ENCODE measurements at places on chromosomes 2 and 18. TPM values are rescaled to one million over a fixed set of nuclear protein-coding genes. Genes with fewer than 3 reads are reported as not detected.

The GAL3ST2 gene
- 0.22 TPM for total RNA-seq

DNA sequence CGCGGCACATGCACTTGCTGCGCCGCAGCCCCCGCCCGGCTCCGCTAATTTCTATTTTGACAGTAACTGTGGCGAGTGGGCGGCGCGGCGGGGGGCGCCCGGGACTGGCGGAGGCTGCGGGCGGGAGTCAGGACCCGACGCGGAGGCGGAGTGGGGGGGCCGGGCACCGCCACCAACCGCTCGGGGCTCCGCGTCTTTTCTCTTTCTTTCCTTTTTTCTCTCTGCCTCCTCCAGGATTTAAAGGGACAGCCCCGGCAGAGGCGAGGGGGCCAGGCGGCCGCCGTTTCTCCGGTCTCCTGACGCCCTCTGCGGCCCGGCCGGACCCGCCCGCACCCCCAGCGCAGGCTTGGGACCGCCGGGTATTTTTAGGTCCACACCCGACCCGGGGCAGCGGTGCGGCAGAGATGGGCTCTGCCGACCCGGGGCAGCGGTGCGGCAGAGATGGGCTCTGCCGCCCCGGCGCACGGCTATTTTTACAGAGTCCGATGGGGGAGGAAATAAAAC is 460 bp upstream of the ZBTB7C start:
- peak overlapping the region; percentile 60 for H3K4me3 ChIP-seq
- no peak for DNase-seq
- H3K4me1 ChIP-seq: peaks cover 8% of the 10 kb centered on the region
- no peaks in the 10 kb centered on the region for H3K36me3 ChIP-seq

DNA sequence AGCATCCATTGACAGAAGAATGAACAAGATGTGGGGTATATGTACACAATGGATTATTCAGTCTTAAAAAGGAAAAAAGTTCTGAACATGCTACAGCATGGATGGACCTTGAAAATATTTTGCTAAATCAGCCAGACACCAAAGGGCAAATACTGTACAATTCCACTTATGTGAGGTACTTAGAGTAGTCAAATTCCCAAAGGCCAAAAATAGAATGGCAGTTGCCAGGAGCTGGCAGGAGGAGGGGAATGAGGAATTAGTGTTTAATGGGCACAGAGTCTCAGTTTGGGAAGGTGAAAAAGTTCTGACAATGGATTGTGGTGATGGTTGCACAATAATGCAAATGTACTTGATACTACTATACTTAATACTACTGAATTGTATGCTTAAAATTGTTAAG is 193.2 kb downstream of the MBD2 start:
- H3K27ac ChIP-seq: no peak overlapping the region
- H3K4me3 ChIP-seq: no peak overlapping the region
- DNase-seq: no peak
- no peaks in the 10 kb centered on the region for H3K36me3 ChIP-seq
- H3K27me3 ChIP-seq: peaks cover 19% of the 10 kb centered on the region

DNA sequence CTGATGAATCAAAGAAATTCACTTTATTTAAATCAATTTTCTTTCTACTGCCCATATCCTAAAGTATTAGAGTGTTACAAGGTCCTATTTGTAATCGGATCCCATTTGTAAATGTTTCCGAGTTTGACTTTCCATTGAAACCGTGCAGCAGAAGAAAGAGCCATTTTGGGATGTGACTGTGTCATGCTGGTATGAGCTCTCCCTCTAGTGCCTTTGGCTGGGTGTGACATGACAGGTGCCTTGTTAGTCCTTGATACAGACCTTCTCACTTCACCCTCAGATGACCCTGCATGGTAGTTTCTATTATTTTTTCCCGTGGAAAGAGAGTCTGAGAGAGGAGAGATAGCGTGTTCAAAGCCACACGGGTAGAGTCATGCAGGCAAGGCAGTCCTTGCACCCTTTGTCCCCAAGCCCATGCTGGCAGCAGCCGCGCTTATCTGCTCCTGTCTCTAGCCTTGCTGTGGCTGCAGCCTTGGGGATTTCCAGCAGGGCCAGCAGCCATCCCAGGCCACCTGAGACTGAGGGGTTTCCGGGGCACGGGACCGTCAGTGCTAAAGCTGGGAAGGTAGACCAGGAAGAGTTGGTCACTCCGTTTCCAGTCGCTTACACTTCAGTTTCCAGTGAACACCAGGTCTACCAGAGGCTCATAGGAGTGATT is 21.4 kb downstream of the CHMP1B start:
- DNase-seq: no peak
- H3K27me3 ChIP-seq: no peaks in the 10 kb centered on the region
- peaks cover 3% of the 10 kb centered on the region for H3K36me3 ChIP-seq
- no peak overlapping the region for H3K4me3 ChIP-seq
- no peaks in the 10 kb centered on the region for H3K4me1 ChIP-seq

DNA sequence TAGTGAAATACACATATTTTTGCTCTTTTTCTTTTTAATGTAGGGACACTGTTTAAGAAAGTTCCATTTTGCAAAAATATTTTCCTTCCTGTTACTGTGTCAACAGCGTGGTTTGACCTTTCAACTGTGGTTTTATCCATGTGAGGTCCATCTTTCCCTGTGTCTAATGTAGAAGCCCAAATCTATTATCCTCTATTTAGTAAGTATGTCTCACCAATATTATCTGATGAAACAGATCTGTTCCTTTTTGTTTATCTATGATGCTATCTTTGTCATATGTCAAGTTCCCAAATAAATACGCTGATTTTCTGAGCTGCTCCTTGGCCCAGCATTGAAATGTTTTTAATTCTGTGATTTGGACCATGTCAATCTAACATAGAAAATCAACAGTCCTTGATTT is 3.5 kb upstream of the ARHGAP15 start:
- no peak for DNase-seq
- H3K27me3 ChIP-seq: no peaks in the 10 kb centered on the region
- peaks cover 21% of the 10 kb centered on the region for H3K4me1 ChIP-seq
- peak overlapping the region; percentile 56 for H3K4me3 ChIP-seq
- peaks cover 1% of the 10 kb centered on the region for H3K36me3 ChIP-seq

DNA sequence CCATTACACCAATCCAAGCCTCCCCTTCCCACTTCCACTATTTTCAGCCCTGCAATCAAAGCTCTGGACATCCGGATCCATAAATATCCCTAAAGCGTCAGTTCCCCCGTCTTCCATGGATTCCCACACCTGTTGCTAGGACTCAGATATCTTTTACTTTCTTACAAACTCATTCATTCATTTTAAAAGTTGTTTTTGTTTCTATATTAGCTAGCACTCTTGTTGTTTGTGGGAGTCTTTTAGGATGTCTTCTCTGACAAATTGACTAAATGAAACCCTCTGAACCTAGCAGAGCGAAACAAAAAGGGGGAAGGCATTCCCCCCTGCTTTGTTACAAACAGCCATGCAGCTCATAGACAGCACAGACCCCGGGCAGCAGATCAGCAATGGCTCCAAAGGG is 9.0 kb upstream of the NBAS start:
- no peak overlapping the region for H3K27ac ChIP-seq
- no peak overlapping the region for H3K4me3 ChIP-seq
- no peak for DNase-seq
- no peaks in the 10 kb centered on the region for H3K36me3 ChIP-seq
- peaks cover 9% of the 10 kb centered on the region for H3K27me3 ChIP-seq
- no peaks in the 10 kb centered on the region for H3K4me1 ChIP-seq

DNA sequence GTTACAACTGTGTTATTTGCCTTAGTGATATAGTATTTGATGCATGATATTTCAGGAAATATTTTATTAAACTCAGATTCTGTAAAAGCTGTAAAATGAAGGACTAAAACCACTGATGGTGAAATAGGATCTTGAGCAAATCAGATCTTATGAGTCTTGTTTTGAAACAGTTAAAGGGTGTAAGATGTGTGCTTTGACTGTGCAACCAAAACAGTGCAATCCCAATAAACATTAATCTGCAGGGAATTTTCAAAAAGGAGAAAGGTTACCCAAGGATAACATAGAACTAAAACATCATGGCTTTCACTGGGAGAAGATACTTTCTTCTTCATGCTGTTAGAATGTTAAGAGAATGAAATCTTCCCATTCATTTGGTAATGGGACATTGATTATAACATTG is 378.7 kb downstream of the PARD3B start:
- H3K36me3 ChIP-seq: peaks cover 7% of the 10 kb centered on the region
- H3K4me1 ChIP-seq: peaks cover 1% of the 10 kb centered on the region
- no peaks in the 10 kb centered on the region for H3K27me3 ChIP-seq
- H3K4me3 ChIP-seq: no peak overlapping the region
- DNase-seq: no peak

DNA sequence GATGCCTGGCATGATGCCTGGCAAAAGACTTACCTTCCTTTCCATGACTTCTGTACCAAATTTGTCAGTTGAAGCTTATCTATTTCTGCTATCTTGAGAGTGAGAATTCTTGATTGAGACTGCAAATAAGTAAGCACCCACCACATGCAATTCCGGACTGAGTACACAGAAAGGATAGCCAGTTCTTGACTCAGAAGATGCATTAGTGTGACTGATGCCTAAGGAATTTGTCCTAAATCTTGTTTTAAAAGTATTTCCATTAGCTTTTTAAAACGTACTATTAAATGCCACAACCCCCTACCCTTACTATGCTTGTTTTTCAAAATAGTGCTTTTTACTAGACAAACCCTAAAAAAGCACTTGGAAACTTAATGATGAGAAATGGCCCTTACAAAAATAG is 545 bp downstream of the MPP4 start:
- no peaks in the 10 kb centered on the region for H3K4me1 ChIP-seq
- peaks cover under 1% of the 10 kb centered on the region for H3K27me3 ChIP-seq
- peaks cover 2% of the 10 kb centered on the region for H3K36me3 ChIP-seq
- no peak overlapping the region for H3K27ac ChIP-seq
- H3K4me3 ChIP-seq: no peak overlapping the region

DNA sequence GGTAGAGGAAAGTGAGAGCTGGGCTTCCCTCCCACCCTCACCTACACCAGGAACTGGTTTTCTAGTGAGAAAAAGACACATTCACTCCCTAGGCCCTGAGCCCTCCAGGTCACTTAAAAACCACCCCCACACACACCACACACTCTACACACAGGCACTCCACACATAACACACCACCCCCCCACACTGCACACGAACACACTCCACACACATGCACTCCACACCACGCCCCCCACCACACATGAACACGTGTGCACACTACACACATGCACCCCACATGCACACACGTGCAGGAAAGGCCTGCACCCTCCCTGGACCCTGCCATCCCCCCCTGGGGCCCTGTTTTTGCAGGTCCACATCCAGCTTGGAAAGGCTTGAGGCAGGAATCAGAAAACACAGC is 67.6 kb downstream of the RALBP1 start:
- H3K4me1 ChIP-seq: peaks cover 2% of the 10 kb centered on the region
- no peak overlapping the region for H3K4me3 ChIP-seq
- DNase-seq: no peak
- H3K27ac ChIP-seq: no peak overlapping the region
- no peaks in the 10 kb centered on the region for H3K27me3 ChIP-seq

Measured in activated naive CD8-positive, alpha-beta T cell treated with anti-CD3 and anti-CD28 coated beads, Interleukin-2, amount 10 ng/mL, durations not matched to agents 7 days and 5 days (primary cell).